ENCODE measurements at places on chromosomes 1 and 21.

GRCh38 chr1:173017792-173018191, 32.9 kb downstream of the TNFSF18 start:
- no peak for DNase-seq

GRCh38 chr1:25245809-25246599, 1.2 kb downstream of the RSRP1 start:
- DNase-seq = peak; percentile 42

DNA sequence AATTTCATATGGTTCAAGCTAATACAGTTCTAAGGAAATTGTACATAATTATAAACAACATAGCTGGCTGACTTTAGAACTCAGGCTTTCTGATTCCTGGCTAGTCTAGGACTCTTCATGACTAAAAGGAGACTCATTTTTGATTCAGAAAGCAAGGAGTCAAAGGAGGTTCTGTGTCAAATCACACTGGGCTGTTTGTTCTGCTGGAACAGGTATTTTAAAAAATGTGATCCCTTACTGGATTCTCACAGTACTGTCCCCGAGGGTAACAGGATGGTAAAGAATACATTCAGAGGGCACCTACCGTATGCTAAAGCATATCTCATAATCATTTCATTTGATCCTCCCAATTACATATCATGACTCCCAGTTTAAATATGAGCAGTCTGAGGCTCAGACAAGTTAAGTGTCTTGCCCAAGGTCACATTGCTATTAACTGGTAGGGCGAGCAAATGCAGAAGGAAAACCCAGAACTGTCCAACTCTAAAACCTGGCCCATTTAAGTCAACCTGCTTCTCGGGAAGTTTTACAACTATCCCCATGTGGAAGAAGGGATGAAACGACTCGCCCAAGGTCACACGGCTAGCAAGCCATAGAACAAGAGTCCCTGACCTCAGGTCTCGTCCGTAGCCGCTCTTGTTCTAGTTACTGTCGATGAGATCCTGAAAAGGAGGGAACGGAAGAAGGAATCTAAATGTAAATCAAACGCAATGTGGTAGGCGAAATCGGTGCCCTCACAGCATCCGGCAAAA, 675 bp downstream of the MYSM1 start:
- peak; percentile 36 for DNase-seq

DNA sequence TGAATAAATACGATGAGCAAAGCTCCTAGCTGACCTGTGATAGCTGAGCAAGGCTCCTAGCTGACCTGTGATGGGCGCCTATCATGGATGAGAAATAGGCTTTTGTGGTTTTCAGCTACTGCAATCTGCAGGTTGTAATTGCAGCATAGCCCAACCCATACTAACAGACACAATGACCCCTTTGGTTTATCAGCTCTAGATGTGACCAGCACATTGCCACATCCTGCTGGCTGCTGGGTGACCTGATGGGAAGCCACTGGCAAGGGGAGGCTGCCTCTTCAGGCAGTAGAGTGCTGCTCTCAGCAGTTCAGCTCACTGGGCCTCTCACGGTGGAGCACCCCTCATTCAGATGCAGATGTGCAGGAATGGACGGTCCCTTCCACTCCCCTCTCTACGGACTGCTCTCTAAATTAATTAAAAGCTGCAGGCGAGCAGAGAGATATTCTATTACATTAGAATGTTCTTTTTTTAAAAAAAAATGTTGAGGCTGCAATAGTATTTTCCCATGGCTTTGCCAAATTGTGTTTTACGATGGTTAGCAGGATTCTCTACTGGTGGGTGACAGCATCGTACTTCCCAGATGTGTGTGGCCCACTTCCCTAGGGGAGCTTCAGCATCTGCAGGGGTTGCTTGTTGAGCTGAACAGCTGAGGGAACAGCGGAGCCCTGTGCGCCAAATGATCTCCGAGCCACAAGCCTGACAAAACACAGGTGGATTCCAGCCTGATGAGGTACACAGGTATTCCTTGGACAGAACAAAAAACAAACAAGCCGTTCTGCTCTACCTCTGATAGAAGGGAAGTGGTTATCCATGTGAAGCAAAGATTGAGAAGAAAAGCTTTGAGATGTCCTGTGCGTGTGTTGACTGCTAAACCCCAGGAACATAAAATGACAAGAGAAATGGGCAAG, 65.0 kb downstream of the SYT6 start:
- DNase-seq = peak; percentile 54
